ENCODE measurements at places on chromosomes 5 and 9.
A peak's percentile ranks its signal among the peaks of the same experiment; 100 is the strongest.

DNA sequence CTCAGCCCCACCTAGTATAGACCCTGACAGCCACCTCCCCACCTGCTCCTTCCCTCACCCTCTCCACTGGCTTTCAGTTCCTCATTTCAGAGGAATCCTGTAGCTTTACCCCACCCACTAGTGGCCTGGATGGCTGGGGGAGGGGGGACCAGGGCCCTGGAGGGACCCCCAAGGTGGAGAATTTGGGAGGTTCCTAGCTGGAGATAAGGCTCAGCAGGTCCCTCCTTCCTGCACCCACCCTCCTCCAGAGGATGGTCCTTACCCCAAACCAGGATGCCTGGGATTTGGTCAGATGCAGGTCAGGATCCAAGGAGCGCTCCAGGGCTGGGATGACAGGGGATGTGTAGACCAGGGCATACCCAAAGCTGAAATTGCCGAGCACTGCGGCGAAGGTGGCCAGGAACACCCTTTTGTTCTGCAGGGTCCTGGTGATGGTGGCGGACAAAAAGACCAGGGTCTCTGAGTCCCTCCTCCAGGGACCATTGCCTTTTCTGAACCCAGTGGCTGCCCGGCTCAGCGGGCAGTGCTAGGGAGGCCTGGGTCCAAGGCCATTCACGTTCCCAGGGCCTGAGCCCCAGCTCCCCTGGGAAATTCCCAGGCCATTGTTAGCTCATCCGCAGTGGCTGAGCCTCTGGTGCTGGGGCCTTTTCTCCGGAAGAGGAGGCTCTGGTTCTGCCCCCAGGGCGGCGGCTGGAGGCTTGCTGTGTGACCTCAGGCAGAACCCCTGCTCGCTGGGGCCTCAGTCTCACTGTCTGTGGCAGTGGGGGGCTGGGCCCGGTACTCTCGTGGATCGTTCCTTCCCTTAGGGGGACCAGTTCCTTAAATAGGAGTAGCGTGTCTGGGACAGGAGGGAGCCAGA, 678 bp downstream of the SLC2A6 start:
- no peak for DNase-seq

- peak; percentile 60 for DNase-seq
Measured at GRCh38 chr9:91421971-91422757, 1.5 kb downstream of the NFIL3 start.

DNA sequence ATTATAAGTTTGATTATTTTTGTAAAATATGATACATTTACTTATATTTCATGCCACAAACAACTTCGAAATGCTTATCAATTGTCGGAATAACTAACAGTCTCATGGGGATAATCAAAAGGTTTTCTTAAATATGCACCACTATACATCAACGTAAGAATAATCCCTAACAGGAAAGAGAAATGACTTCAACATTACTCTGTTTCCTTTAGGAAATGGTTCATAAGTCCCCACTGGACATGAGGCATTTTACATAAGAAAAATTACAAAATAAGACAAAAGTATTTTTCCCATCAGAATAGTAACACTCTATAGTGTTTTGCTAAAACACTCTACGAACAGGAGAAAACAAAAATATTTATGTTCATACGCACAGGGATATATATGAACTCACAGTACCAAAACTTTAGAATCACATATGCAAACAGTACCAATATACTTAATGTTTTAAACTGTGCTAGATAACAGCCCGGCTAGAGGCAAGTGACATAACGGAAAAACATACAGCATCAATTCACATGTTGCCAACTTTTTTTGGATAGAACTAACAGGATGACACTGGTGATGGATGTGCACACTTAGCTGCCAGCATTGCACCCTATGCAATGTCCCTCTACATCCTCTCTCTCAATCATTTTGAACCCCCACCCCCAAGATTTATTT, 120.5 kb downstream of the NFIB start:
- no peak for DNase-seq

GRCh38 chr9:27117489-27118135, 8.6 kb downstream of the TEK start:
- no peak for DNase-seq

DNA sequence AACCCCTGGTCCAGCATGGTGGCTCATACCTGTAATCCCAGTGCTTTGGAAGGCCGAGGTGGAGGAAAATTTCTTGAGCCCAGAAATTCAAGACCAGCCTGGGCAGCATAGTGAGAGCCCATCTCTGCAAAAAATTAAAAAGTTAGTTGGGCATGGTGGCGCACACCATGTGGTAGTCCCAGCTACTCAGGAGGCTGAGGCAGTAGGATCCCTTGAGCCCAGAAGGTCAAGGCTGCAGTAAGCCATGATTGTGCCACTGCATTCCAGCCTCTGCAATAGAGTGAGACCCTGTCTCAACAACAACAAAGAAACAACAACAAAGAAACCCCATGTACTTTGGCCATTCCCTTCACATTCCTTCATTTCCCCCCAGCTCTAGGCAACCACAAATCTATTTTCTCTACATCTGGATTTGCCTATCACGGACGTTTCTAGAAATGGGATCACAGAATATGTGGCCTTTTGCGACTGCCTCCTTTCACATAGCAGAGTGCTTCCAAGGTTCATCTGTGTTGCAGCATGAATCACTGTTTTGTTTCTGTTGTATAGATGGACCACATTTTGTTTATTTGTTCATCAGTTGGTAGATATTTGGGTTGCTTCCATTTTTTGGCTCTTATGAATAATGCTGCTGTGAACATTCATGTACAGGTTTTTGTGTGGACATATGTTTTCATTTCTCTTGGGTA, 17.9 kb downstream of the MIGA2 start:
- DNase-seq: no peak

DNA sequence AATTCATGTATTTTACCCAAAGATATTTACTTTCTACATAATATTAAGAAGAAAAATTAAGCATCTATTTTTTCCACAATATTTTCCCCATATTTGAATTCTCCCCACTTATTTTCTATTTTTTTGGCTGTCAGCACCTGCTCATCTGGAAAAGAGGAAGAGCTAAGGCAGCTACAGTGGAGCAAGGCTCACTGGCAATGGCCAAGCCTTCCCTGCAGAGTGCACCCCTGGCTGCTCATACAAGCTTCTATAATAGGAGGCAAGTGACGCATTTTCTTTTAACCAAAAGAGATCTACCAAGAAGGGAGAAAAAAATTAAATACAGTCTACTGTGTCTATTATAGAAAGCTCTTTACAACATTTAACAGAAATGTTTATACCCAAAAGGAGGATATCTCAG, 72.5 kb downstream of the AUH start:
- DNase-seq: no peak

- DNase-seq: no peak
Measured at GRCh38 chr9:132784286-132784830, 93.7 kb downstream of the AK8 start.

- no peak for DNase-seq
Measured at GRCh38 chr5:139295346-139296057, 2.0 kb downstream of the MATR3 start.
